ENCODE measurements at places on chromosomes 7 and 10. TPM values are rescaled to one million over a fixed set of nuclear protein-coding genes. Genes with fewer than 3 reads are reported as not detected.

Gene YWHAG
- 93.7 TPM for total RNA-seq

Gene FAM25C
- total RNA-seq, result not detected

Gene VWC2
- total RNA-seq, result not detected

Gene BMPER
- not detected for total RNA-seq

Gene ANXA8
- not detected for total RNA-seq

- H3K27me3 ChIP-seq, result no peaks in the 10 kb centered on the region
- no peak for DNase-seq
- H3K27ac ChIP-seq, result no peak overlapping the region
- H3K36me3 ChIP-seq, result no peaks in the 10 kb centered on the region
Measured at GRCh38 chr10:58189269-58189668, 78.4 kb downstream of the IPMK start.

GRCh38 chr7:41323806-41324205 lies 379.1 kb downstream of the INHBA start:
- no peaks in the 10 kb centered on the region for H3K27me3 ChIP-seq
- no peak overlapping the region for H3K27ac ChIP-seq
- no peak overlapping the region for H3K4me3 ChIP-seq
- no peaks in the 10 kb centered on the region for H3K4me1 ChIP-seq

- no peaks in the 10 kb centered on the region for H3K4me1 ChIP-seq
- no peak for DNase-seq
- H3K36me3 ChIP-seq, result no peaks in the 10 kb centered on the region
- no peak overlapping the region for H3K27ac ChIP-seq
- no peaks in the 10 kb centered on the region for H3K27me3 ChIP-seq
Measured at GRCh38 chr10:66366163-66366562, 559.7 kb upstream of the LRRTM3 start.

DNA sequence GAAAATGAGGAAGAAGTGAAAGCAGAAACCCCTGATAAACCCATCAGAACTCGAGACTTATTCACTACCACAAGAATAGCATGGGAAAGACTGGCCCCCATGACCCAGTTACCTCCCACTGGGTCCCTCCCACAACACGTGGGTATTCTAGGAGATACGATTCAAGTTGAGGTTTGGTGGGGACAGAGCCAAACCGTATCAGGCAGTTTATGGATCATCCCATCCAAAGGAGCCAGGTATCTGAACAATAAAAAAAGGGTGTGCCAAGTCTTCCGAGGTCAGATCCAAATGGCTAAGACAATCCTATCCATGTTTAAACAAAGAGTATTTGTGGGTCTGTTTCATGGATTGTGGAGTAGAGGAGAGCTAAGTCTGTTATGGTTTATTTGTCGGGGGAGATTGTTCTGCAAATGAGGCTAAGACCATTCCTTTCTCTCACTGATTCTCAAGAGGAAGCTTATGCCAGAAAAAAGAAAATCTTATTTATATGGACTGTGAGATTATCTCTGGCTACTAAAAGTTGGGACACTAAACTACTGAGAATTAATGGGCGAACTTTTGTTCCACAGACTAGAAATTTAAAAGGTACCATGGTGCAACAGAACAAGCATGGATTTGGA lies 203.7 kb downstream of the IPMK start:
- H3K4me3 ChIP-seq, result no peak overlapping the region
- no peaks in the 10 kb centered on the region for H3K36me3 ChIP-seq
- H3K4me1 ChIP-seq, result no peaks in the 10 kb centered on the region
- no peaks in the 10 kb centered on the region for H3K27me3 ChIP-seq

GRCh38 chr7:44748948-44749731 lies 493 bp downstream of the ZMIZ2 start:
- no peak overlapping the region for H3K27ac ChIP-seq
- no peaks in the 10 kb centered on the region for H3K27me3 ChIP-seq
- DNase-seq, result no peak
- peaks cover 26% of the 10 kb centered on the region for H3K4me1 ChIP-seq

- no peak for DNase-seq
- 0 out of 2 replicates have a peak, but pooled peaks cover 7% of the 10 kb centered on the region for H3K4me1 ChIP-seq
- peaks cover 2% of the 10 kb centered on the region for H3K27me3 ChIP-seq
- no peak overlapping the region for H3K27ac ChIP-seq
- no peaks in the 10 kb centered on the region for H3K36me3 ChIP-seq
- no peak overlapping the region for H3K4me3 ChIP-seq
Measured at GRCh38 chr10:34933676-34934075, 118.6 kb upstream of the PARD3 start.

- H3K36me3 ChIP-seq, result no peaks in the 10 kb centered on the region
- 0 out of 3 replicates have a peak, but pooled peaks cover 3% of the 10 kb centered on the region for H3K27me3 ChIP-seq
- H3K4me3 ChIP-seq, result no peak overlapping the region
- no peak overlapping the region for H3K27ac ChIP-seq
- no peaks in the 10 kb centered on the region for H3K4me1 ChIP-seq
Measured at GRCh38 chr7:134804351-134804750, 24.9 kb downstream of the CALD1 start.

GRCh38 chr7:38321050-38321449 lies 47.6 kb upstream of the TARP start:
- H3K27ac ChIP-seq, result no peak overlapping the region
- no peaks in the 10 kb centered on the region for H3K36me3 ChIP-seq
- H3K4me3 ChIP-seq, result no peak overlapping the region
- no peak for DNase-seq
- peaks cover 15% of the 10 kb centered on the region for H3K27me3 ChIP-seq

DNA sequence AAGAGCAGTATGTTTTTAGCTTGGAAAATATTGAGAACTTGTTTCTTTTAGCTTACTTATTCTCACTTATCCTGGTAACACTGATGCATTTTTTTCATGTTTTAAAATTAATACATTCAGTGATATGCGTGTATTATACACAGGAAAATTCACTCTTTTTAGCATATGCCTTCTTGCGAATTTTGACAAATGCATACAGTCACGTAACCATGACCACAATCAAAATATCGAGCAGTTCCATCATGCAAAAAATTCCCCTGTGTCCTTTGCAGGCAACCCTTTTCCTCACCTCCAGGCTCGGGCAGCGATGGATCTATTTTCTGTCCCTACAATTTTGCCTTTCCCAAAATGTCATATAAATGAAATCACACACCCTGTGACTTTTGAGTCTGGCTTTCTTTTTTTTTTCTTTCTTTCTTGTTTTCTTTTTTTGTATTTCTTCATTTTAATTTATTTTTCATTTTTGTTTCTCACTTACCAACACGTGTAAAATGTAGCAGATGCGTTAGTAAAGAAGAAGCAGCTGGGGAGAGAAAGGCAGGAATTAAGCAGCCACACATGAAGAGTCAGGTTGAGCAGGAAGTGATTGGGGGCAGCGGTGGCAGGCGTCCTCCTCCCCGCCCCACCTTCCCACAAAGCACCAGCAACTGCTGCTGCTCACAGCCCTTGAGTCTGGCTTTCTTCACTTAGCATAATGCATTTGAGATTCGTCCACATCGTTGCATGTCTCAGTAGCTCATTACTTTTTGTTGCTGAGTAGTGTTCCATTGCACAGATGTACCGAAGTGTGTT lies 29.9 kb downstream of the ADRB1 start:
- H3K36me3 ChIP-seq, result no peaks in the 10 kb centered on the region
- H3K27me3 ChIP-seq, result no peaks in the 10 kb centered on the region
- H3K4me1 ChIP-seq, result no peaks in the 10 kb centered on the region

GRCh38 chr10:31274310-31274709 lies 44.7 kb upstream of the ZEB1 start:
- H3K4me1 ChIP-seq, result no peaks in the 10 kb centered on the region
- H3K27ac ChIP-seq, result no peak overlapping the region
- DNase-seq, result no peak
- H3K36me3 ChIP-seq, result no peaks in the 10 kb centered on the region
- H3K27me3 ChIP-seq, result no peaks in the 10 kb centered on the region
- H3K4me3 ChIP-seq, result no peak overlapping the region

DNA sequence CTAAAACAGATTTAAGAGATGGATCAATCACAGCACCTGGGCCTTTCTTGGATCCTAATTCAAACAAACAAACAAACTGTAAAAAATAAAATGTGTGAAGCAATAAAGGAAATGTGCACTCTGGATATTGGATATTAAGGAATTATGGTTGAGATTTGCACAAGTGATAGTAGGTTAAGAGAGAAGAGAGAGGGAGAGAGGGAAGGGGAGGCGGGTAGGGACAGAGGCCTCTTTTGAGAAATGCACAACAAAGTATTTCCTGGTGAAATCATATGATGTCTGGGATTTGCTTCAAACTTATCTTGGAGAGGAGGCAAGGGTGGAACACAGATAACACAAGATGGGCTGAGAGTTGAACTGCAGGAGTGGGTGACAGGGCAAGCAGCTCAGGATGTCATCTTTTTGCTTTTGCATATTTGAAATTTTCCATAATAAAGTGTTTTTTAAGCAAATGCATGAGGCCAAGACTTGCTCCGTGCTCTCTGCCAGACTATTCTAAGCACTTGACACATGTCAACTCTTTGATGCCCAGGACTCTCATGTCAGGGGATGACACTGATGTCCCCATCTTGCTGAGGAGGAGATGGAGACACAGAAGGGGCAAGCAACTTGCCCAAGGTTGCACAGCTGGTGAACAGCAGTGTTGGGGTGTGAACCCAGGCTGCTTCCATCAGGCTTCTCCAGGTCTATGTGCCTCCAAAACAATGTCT lies 9.1 kb upstream of the AEBP1 start:
- no peaks in the 10 kb centered on the region for H3K27me3 ChIP-seq
- H3K36me3 ChIP-seq, result no peaks in the 10 kb centered on the region
- H3K4me3 ChIP-seq, result no peak overlapping the region
- H3K27ac ChIP-seq, result no peak overlapping the region
- H3K4me1 ChIP-seq, result peaks cover 57% of the 10 kb centered on the region

- H3K27me3 ChIP-seq, result peaks cover 21% of the 10 kb centered on the region
- no peaks in the 10 kb centered on the region for H3K36me3 ChIP-seq
- DNase-seq, result no peak
- no peak overlapping the region for H3K27ac ChIP-seq
- no peaks in the 10 kb centered on the region for H3K4me1 ChIP-seq
Measured at GRCh38 chr7:157129200-157129599, 9.5 kb upstream of the UBE3C start.

DNA sequence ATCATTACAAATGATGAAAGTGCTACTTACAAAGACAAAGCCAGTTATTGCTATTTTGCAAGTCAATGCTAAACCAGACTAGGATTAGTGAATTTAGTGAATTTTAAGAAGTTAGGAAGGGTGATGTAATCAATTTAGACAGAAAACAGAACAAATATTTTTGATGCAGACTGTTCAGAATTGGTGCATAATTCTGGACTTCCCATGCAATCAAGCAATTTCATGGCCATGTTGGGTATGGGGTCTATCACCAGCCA lies 85.4 kb downstream of the CH25H start:
- H3K4me3 ChIP-seq, result no peak overlapping the region
- no peaks in the 10 kb centered on the region for H3K4me1 ChIP-seq
- H3K27me3 ChIP-seq, result peaks cover 3% of the 10 kb centered on the region

DNA sequence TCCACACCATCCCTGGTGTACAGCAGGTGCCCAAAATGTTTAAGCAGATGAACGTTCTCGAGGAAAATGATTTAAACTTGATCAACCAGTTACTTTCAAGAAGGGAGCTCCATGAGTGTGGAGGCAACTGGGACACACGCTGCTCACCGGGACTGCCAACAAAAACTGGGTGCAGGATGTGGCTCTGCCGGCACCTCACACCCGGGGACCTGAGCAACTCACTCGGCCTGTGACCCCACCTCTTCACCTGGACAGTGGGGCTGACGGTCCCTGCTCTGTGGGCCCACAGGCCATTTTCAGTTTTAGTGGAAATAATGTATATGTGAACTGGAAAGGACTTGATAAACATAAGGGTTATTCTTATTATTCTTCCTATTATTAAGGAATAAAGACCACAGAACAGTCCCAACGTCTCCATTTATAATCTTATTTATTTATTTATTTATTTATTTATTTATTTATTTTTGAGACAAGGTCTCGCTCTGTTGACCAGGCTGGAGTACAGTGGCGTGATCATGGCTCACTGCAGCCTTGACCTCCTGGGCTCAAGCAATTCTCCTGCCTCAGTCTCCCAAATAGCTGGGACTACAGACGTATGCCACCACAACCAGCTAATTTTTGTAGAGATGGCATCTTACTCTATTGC lies 60.6 kb downstream of the RGS10 start:
- no peak overlapping the region for H3K4me3 ChIP-seq
- H3K27me3 ChIP-seq, result peaks cover 43% of the 10 kb centered on the region
- DNase-seq, result no peak
- H3K4me1 ChIP-seq, result peaks cover 19% of the 10 kb centered on the region

GRCh38 chr7:25852939-25853271 lies 299.1 kb upstream of the NFE2L3 start:
- H3K36me3 ChIP-seq, result no peaks in the 10 kb centered on the region
- H3K4me3 ChIP-seq, result no peak overlapping the region
- no peak overlapping the region for H3K27ac ChIP-seq
- DNase-seq, result no peak

DNA sequence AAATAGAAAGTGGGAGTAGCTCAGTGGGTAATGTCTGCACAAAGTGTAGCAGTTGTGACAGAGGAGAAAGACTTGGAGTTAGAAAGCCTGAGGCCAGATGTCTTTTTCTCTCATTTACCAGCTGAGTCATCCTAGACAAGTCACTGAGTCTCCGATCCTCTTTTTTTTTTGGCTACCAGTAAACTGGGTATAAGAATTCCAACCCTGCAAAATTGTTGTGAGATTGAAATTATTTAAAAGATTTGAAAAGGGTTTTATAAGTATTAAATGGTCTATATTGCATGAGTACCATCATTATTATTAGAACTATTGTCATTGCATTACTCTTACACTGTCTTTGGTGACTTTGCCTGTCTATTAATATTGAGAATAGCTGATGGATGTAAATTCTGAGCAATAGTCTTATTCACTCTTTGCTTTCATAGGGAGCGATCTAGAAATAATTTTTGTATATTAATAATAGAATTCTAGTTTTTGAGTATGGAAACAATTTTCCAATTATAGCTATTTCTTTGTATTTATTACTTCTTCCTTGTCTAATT lies 74.0 kb downstream of the ARID5B start:
- H3K27ac ChIP-seq, result no peak overlapping the region
- H3K27me3 ChIP-seq, result no peaks in the 10 kb centered on the region
- H3K4me3 ChIP-seq, result no peak overlapping the region
- DNase-seq, result no peak
- peaks cover 22% of the 10 kb centered on the region for H3K4me1 ChIP-seq

DNA sequence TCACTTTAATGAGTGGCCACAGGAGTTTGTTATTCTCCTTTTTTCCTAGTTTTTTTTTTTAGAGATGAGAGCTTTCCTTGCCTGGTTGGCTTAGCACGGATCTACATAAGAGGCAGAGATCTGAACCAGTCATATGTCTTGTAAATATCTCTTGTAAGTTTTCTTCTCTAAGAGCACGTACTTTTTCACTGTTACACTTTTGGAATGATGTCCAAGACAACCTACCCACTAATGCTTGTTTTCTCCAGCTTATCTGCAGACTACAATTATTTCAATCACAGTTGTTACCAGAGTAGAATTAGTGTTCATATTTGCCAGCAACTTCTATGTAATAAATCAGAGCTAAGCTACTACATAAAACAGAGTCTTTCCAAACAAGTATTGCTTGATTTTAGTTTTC lies 444.6 kb downstream of the KCNMA1 start:
- H3K4me1 ChIP-seq, result no peaks in the 10 kb centered on the region
- DNase-seq, result no peak
- peaks cover 20% of the 10 kb centered on the region for H3K27me3 ChIP-seq

DNA sequence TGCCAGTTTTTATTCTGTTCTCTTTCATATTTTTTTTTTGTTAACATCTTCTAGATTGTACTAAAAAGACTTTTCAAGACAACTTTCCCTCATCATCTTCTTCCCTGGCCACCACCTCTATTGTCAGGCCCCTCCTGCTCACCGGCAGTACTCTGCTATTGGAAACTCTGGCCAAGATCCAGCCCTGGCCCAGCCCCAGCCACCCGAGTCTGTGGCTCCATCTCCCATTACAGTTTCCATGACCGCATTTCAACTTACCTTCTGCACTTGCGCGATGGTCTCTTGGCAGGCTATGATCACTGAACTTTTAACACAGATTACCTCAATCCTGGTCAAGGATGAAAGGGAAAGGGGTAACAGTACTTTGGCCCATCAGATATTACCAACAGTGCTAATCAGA lies 137.7 kb upstream of the POM121L12 start:
- H3K27me3 ChIP-seq, result no peaks in the 10 kb centered on the region
- no peak overlapping the region for H3K4me3 ChIP-seq
- H3K27ac ChIP-seq, result no peak overlapping the region
- H3K4me1 ChIP-seq, result no peaks in the 10 kb centered on the region
- no peaks in the 10 kb centered on the region for H3K36me3 ChIP-seq
